ENCODE measurements at places on chromosomes 1 and 21.
A peak's percentile ranks its signal among the peaks of the same experiment; 100 is the strongest.

- peak; percentile 8 for DNase-seq
Observed at GRCh38 chr1:111878649-111879048, 110.8 kb downstream of the KCND3 start.

GRCh38 chr1:160706526-160707235 is 4.9 kb downstream of the CD48 start:
- DNase-seq = no peak

DNA sequence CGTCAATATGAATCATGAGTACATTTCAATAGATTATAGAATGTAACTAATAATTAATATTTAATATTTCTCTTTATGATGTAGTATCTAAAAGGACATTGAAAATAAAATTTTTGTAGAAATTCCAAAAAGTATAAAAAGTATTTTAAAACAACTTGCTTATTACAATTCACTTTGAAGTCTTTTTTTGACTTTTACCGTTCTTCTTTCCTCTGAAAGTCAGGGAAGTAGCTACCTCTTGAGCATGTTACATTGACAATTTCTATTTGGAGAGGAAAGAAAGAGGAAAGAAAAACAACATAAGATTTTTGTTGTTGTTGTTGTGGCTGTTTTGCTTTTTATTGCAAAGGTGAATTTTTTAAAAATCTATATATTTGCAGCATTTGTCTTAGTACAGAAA is 1.3 kb downstream of the PTPRC start:
- DNase-seq = no peak

DNA sequence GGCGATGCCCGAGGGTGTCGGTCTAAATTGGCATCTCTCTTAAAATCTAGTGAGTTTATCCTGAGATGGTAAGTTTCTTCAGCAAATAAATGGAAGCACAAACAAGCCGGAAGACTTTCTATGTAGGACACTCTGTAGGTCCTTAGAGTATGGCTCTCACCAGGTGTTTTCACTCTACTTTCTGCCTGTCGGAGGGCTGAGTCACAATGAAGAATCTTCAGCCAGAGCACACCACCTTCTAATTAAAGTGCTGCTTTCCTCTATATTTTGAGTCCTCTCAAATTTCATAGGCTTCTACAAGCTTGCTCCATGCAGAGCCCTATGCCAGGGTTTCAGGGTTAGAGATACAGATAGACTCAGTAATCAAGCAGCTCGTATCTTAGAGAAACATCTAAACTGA is 27.1 kb downstream of the KCNK1 start:
- DNase-seq = no peak

DNA sequence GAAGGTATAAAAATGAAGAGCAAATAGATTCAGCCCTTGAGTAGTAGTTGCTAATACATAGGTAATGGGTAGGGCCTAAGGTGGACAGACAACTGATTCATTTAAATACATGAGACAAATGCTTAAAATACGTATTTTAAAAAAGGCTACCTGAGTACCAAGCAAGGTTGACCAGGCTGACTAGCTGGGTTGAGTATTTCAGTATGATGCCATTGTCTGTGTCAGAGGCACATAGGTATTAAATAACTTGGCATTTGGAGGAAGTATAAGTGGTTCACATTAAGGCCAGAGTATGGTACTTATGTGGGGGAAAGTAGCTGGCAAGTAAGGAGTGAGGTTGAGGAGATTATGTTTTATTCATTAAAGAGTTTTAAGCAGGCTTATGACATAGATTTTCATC is 19.4 kb downstream of the NEK7 start:
- no peak for DNase-seq

- DNase-seq = no peak
Observed at GRCh38 chr1:59272507-59272906, 24.4 kb upstream of the FGGY start.

GRCh38 chr1:41362749-41363590 is 1.7 kb downstream of the FOXO6 start:
- no peak for DNase-seq

GRCh38 chr1:145823565-145824498 is at the start of the genes POLR3C and RNF115:
Gene POLR3C, plus strand, starts transcription at chr1:145824200. Its CDS starts 1,577 bp downstream, at chr1:145825777.
Gene RNF115, minus strand, starts transcription at chr1:145824095. Its CDS starts 222 bp downstream, at chr1:145823873.
- DNase-seq = peak; percentile 93

DNA sequence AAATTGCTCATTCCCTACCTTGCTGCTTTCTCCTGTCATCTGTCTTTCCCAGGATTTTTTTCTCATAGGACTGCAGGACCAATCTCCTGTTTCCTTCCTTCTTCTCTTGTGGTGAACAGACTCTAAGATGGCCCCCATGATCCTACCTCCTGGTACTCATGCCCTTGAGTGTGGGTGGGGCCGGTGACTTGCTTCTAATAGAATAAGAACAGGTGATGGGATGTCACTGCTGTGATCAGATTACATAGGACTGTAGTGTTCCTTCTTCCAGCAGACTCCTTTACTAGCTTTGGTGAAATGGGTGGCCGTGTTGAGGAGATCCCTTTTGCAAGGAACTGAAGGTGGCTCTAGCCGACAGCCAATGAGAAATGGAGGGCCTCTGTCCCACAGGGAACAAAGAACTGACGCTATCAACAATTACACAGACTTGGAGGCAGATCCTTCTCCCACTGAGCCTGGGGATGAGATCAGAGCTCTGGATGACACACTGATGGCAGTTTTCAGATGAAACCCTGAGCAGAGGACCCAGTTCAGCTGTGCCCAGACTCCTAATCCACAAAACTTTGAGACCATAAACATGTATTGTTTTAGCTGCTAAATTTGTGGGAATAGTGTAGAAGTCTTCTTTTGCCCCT is 7.5 kb downstream of the GSTM3 start:
- DNase-seq = no peak
